ENCODE measurements at places on chromosomes 7 and 10. TPM values are rescaled to one million over a fixed set of nuclear protein-coding genes. Genes with fewer than 3 reads are reported as not detected.

DNA sequence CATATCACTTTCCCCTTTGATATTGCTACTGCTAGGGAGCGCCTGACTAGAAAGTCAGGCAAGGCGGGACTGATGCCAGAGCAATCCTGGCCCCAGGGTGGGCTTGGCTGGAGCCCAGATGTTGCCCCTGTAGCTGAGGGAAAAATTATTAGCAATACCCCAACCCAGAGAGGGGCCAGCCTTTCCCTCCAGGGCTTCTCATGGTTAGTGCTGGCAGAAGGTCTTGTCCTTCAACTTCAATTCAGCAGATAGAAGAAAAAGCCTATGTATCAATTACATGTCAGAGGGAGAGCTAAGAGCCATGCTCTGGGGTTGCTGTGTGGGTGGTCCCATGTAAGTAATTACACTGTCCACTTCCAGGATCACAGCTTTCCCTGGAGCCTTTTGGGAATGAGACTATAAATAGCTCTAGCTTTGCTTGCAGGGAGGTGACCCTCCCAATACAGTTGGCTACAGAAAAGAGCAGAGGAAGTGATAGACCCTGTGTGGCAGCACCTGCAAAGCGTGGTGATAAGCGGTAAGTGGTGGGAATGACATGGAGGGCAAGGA is 579.1 kb downstream of the CCSER2 start:
- no peak overlapping the region for H3K27ac ChIP-seq
- H3K36me3 ChIP-seq, result no peaks in the 10 kb centered on the region
- DNase-seq, result no peak
- H3K4me3 ChIP-seq, result no peak overlapping the region

- H3K4me1 ChIP-seq, result peaks cover 6% of the 10 kb centered on the region
- H3K4me3 ChIP-seq, result no peak overlapping the region
- DNase-seq, result no peak
- H3K27ac ChIP-seq, result no peak overlapping the region
These were observed 53.6 kb downstream of the PYROXD2 start for GRCh38 chr10:98361131-98362025.

DNA sequence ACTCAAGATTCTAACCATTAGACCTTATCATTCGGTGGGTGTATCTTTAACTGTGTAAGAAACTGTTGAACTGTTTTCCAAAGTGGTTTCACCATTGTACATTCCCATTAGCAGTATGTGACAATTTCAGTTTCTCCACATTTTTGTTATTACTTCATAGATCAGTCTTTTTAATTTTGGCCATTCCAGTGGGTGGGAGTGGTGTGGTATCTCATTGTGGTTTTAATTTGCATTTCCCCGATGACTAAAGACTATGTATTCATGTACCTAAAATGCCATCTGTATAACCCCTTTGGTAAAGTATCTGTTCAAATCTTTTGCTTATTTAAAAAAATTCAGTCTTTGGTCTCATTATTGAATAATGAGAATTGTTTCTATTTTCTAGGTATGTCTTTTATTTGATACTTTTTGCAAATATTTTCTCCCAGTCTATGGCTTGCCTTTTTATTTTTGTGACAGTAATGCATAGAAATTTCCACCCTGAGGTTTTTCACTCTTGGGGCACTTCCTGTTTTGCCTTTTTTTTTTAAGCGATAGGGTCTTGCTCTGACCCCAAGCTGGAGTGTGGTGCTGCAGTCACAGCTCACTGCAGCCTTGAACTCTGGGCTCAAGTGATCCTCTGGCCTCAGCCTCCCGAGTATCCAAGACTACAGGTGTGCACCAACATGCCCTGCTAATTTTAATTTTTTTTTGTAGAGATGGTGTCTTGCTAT is 141.1 kb upstream of the ITGB1 start:
- H3K4me3 ChIP-seq, result no peak overlapping the region
- no peaks in the 10 kb centered on the region for H3K27me3 ChIP-seq
- peaks cover 2% of the 10 kb centered on the region for H3K4me1 ChIP-seq
- no peaks in the 10 kb centered on the region for H3K36me3 ChIP-seq

GRCh38 chr10:4043897-4044665 is 259.1 kb upstream of the KLF6 start:
- no peak overlapping the region for H3K4me3 ChIP-seq
- H3K27ac ChIP-seq, result no peak overlapping the region
- no peaks in the 10 kb centered on the region for H3K27me3 ChIP-seq

GRCh38 chr7:74338366-74339108 is 49.3 kb downstream of the CLIP2 start:
- H3K27me3 ChIP-seq, result no peaks in the 10 kb centered on the region
- H3K4me3 ChIP-seq, result no peak overlapping the region
- H3K27ac ChIP-seq, result no peak overlapping the region
- H3K4me1 ChIP-seq, result no peaks in the 10 kb centered on the region
- no peaks in the 10 kb centered on the region for H3K36me3 ChIP-seq

LRRC17 gene
- 0.18 TPM for total RNA-seq

SEC31B gene
- 65.0 TPM for total RNA-seq

NDUFB8 gene
- total RNA-seq, result 138 TPM

- H3K27me3 ChIP-seq, result peaks cover 8% of the 10 kb centered on the region
- H3K4me3 ChIP-seq, result no peak overlapping the region
- H3K4me1 ChIP-seq, result peaks cover 41% of the 10 kb centered on the region
- DNase-seq, result no peak
These were observed 5.5 kb downstream of the SKIDA1 start for GRCh38 chr10:21519941-21520436.
